ENCODE measurements at places on chromosomes 6 and 20. TPM values are rescaled to one million over a fixed set of nuclear protein-coding genes. Genes with fewer than 3 reads are reported as not detected.

DNA sequence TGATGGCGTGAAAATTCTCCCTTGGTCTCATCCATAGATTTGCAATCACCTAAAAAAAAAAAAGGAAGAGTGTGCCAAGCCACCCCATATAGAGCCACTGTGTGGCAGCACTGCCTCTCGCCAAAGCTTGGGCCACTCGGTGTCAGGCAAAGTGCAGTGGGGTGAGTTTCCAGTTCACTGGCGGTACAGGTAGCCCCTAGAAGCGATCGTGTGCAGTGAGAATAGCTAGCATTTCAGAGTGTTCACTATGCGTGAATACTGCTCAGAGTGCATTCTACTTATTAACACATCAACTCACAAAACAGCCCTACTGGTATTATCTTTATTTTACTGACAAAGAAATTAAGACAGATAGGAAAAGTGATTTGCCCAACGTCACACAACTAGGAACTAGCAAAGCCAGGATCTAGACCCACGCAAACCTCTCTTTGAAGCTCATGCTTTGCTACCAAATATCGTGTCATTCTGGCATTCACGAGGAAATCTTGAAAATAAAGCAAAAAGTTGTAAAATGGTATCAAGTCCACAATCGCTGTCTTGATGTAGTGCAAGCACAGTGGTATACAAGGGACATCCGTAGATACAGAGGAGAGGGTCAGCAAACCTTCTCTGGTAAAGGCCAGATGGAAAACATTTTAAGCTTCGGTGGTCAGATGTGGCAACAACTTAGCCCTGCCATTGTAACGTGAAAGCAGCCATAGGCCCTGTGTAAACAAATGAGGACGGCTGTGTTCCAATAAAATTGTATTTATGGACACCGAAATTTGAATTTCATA, 10.4 kb upstream of the GCNT2 start:
- peak; percentile 78 for DNase-seq

GRCh38 chr6:154127657-154128056, 88.6 kb downstream of the OPRM1 start:
- DNase-seq: no peak

- no peak for DNase-seq
Measured at GRCh38 chr20:47887477-47888080, 102.3 kb upstream of the SULF2 start.

GRCh38 chr6:291697-292505, at the start of gene DUSP22:
Gene DUSP22 (plus strand): TSS chr6:292487. CDS start chr6:292540, 53 bp downstream.
- peak; percentile 99 for DNase-seq

PRPH2 gene
- 0.26 TPM for polyA plus RNA-seq

Data from K562 (cell line).